ENCODE measurements at places on chromosomes 7 and 10.

- no peak for DNase-seq
Observed at GRCh38 chr10:91930939-91931338, 7.4 kb downstream of the BTAF1 start.

DNA sequence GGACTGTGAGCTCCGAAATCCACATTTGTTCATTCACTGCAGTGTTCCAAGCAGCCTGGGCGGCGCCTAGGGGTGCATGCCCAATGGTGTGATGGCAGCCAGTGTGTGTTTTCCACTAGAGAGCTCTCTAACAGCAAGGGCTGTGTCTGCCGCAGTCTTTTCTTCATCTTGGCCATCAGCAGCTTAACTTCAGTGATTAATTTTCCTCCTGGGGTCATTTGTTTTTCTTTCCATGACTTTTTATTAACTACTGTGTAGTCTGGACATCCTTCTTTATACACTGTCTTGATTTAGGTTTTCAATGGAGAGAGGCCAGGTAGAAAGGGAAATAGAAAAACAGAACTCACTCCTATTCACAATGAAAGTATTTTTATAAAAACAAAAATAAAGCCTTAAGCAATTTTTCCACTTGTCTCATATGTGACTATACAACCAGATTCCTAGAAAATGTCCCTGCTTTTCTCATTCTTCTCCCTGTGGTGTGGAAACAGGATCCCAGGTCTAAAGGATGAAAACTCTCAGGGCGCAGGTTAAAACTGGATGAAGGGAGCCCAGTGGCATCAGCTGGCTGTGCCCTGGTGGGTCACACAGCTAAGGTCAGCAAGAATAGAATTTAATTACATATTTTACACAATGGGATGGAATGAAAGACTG, 176.8 kb downstream of the PKD1L1 start:
- DNase-seq = no peak

DNA sequence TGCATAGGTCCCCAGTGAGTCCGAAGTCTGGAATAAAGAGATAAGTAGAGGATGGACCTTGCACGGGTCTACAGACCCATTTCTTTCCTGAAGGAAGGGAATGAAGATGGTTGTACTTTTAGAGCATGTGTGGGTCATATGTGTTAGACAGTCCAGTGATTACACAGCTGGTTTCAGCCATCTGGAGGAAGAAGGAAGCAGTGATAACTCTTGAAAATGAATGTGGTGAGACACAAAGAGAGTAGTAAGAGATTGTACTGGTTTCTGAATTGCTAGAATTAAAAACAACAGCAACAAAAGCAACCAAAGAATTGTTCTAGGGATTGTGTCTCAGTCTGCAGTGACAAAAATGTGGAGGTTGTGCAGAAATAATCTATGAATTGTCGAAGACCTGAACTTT, 258.9 kb downstream of the SUGCT start:
- peak; percentile 49 for DNase-seq

- DNase-seq = no peak
Observed at GRCh38 chr7:50155755-50156154, 62.7 kb upstream of the ZPBP start.
